ENCODE measurements at places on chromosomes 2 and 18.

DNA sequence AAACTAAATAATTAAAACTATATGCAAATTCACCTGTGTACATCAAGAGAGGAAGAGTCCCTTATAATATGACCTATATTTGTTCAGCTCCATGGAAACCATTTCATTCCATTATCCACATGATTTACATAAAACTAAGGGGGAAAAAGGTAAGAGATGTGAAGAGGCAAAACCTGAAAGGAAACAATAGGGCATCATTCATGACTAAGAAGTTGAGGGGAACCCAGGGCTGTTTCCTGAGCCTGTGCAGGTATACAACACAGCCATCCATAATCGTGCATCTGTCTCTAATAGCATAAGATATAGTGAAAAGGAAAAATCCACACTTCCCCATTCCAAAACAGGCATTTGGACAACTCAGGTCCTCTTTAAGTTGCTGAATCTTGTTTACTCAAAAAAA is 151.3 kb downstream of the NR4A2 start:
- no peak for DNase-seq

GRCh38 chr2:237702441-237703391 is 75.3 kb downstream of the LRRFIP1 start:
- no peak for DNase-seq

GRCh38 chr2:102514061-102514785 is 41.2 kb downstream of the SLC9A4 start:
- no peak for DNase-seq

GRCh38 chr18:3747176-3747973 is 297.4 kb downstream of the TGIF1 start:
- no peak for DNase-seq

- DNase-seq, result no peak
Observed at GRCh38 chr18:70046796-70047195, 99.1 kb upstream of the CD226 start.

DNA sequence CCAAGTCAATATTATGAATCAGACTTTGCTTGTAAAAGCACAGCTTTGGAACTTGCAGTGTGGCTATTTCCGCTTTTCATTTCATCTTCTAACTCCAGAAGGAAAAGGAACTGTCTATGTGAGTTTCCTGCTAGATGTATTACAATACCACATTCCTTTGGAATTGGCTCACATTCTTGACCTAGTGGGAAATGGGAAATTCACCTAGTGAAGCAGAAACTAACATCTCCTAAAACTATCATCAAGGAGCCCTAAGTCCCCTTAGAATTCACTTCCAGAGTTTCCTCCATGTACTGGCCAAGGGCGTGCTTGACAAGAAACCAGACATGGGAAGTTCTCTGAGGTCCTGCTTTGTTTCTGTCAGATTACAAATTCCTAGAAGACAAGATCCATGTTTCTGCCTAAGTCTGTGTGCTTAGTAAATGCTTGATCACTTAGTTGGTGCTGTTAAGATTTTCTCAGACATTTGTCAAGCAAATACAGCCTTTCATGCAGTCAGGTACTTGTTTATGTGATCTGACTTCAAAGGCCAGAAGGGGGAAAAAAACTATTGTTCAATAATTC is 275.7 kb upstream of the FN1 start:
- no peak for DNase-seq

GRCh38 chr2:38386377-38386776 is 9.3 kb upstream of the ATL2 start:
- no peak for DNase-seq

GRCh38 chr2:23483791-23484190 is 98.8 kb downstream of the KLHL29 start:
- no peak for DNase-seq

DNA sequence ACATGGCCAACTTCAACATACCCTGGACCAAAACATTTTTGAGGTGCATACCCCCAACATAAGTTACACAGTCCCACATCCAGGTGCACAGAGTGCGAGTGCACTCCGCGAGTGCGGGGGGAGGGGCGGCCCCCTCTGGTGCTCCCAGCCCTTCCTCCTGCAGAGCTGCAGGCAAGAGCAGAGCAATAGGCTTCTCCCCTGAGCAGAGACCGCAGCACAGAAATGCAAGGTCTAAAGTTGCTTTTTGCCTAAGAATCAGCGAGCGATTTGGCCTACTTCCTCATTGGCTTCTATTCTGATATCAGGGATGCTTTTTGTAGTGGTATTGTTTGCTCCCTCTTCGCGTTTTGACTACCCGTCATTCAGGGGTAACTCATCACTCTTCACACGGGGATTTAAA is 40.6 kb downstream of the BOLA3 start:
- DNase-seq, result no peak

GRCh38 chr2:64692401-64692800 is 38.7 kb upstream of the SERTAD2 start:
- no peak for DNase-seq

DNA sequence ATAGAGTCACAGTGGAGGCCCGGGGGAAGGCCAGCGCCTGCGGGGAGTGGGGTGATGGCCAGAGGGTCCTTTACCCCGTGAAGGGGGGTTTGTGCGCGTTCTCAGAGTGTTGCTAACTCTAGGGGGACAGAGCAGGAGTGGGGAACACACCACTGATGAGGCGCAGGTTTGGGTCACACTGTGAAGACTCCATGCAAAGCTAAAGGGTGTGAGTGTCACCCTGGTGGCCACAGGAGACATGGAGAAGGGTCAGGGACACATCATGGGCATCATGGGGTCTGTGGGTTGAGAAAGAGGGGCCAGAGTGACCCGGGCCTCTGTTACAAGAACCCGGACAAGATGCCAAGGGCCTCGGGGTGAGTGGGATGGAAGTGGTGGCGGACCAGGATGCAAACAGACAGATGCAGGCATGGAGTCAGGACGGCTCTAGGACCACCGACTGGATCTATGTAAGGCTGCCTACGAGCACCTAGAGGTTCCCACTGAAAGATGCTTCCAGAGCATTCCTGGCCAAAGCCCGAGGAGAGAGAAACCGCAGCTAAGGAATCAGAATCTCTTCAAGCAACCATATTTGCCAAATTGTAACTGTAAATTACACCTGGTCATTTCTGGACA is 84.3 kb downstream of the PXDN start:
- DNase-seq, result no peak

DNA sequence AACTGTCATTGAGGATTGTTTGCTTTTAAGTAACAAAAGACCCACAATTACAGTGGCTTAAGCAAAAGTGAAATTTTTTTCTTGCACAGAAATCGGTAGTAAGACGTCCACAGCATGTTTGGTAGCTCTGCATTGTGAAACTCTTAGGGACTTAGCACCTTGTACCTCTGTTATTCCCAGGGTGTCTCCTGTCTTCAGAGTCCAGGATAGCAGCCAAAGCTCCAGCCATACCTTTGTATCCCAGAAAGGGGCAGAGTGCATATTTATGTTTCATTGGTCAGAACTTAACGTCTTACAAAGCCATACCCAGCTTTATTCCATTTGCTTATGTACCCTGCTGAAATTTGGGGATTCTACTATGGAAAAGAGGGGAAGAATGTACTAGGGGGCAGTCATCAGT is 32.8 kb downstream of the RMND5A start:
- DNase-seq, result no peak

GRCh38 chr2:97706708-97707345 is 6.5 kb upstream of the ZAP70 start:
- no peak for DNase-seq

DNA sequence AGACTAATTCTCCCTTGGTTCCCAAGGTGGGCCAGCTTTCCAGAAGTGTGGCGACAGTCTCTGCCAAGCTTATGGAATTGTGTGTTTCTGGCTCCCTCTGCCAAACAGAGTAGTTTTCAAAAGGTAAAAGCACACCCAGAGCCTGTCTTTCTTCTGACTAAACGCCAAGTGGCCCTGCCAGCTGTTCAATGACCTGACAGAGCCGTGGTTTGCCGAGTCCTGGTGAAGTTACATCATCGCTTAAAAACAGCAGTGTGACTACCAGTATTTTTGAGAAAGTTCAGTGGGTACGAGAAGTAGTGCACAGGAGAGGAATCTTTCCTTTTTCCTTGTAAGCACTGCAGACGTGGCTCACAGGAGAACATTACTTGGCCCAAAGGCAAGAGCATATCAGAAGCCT is 1.9 kb downstream of the PER2 start:
- no peak for DNase-seq

DNA sequence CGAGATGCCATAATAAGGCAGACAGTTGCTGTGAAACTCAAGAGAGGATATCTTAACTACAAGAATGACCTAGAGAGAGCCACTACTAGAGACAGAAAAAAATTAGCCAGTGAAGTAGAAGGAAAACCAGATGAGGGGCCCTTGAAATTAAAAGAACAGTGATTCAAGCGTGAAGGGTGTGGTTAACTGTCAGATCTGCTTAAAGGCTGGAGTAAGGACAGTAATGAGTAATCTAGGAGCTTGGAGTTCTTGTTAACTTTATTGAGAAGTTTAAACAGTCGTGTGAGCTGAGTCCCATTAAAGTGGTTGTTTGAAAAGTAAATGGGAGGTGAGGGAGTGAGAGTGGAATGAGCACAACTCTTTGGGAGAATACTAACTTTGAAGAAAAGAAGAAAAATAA is 21.3 kb downstream of the PIGN start:
- DNase-seq, result no peak

- DNase-seq, result no peak
Observed at GRCh38 chr2:201880993-201881611, 74.8 kb downstream of the CDK15 start.

GRCh38 chr2:120323214-120323613 is 22.7 kb upstream of the INHBB start:
- no peak for DNase-seq

DNA sequence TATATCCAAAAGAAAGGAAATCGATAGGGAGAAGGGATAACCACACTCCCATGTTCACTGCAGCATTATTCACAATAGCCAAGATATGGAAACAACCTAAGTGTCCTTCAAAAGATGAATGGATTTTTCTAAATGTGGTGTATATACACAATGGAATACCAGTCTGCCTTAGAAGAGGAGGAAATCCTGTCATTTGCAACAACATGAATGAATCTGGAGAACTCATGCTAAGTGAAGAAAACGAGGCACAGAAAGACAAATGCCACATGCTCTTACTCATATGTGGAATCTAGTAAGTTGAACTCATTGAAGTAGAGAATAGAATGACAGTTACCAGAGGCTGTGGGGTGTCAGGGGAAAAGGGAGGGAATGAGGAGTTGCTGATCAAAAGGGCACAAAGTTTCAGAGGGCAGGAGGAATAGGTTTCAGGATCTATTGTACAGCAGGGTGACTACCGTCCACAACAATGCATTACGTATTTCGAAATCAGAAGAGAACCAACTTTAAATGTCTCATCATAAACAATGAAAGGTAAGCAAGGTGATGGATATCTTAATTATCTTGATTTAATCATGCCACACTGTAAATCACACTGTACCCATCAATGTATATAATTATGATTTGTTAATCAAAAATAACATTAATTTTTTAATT is 46.1 kb downstream of the SIGLEC15 start:
- no peak for DNase-seq
